ENCODE measurements at places on chromosomes 6 and 20.

DNA sequence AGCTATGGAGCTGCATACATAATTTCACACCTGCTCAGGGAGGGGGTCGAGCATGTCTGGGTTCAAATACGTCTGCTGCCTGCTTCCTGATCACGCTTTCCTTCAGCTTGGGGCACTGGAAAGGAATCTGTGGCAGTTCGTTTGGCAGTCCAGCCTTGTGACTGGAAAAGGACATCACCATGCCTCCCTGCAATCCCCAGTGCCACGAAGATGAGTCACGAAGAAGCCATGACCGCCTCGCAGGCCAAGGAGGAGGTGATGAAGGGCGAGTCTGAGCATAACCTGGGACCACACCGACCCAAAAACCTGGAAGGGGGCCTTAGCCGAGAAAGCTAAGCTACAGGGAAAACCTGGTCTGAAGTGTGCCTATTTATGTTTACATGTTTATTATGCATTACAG, 13.1 kb downstream of the JAG1 start:
- no peak for DNase-seq

DNA sequence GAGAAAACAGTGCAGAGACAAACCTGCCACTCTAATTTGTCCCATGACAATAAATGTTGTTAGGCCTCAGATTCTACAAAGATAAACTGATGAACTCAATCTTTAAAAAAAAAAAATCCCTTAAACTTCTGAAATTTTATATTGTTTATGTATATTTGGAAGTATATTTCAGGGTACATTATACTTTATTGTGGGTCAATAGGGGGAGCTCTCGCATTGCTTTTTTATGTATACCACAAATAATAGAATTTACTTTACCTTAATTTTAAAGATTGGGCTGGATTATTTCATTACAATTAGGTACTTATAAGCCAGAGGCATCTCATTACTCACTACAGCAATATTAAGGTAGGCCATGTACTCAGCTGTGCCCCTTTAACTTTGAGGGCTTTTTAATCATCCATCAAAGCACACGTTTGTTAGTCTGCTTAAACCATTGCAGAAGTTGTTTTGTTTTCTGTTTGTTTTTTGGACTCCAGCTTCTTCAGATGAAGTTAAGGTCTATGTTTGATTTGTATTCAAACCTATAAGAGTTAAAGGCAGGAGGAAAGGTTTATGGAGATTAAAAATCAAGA, 56.3 kb upstream of the EYA4 start:
- no peak for DNase-seq

DNA sequence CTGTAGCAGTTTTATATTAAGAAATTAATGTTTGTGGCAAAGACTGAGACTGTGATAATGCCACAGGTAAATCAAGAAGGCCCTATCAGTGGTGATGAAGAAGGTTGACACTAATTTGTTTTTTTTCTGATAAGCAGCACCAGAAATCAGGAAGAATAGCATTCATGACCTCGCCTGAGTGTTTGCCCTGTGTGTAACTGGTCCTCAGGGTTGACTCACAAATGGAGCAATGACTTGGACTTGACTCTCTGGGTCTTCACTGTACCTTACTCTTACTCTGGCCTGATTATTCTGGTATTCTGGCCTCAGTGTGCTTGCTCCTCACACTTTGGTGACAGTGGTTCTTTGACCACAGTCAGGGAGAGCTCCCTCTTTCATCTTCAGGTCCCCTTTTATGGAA, 243.9 kb downstream of the HAO1 start:
- no peak for DNase-seq

DNA sequence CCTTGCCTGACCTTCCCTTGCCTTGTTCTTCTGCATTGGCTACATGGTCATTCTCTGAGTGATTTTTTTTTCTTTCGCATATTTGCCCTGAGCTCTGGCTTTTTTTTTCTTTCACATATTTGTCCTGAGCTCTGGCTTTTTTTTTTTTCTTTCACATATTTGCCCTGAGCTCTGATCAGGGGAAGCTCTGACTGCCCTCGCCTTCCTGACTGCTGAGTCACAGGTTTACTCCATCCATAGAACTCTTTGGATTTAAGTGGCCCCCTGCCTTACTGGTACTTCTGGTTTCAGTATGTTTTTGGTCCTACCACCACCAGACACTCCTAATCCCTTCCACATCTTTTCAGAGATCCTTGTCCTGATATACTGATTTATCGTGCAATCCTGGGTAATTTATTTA, 201.1 kb downstream of the OGFRL1 start:
- DNase-seq: no peak

GRCh38 chr20:40291493-40292135, 397.4 kb downstream of the MAFB start:
- DNase-seq: no peak

- DNase-seq: no peak
Measured at GRCh38 chr20:8421981-8422380, 289.9 kb downstream of the PLCB1 start.

DNA sequence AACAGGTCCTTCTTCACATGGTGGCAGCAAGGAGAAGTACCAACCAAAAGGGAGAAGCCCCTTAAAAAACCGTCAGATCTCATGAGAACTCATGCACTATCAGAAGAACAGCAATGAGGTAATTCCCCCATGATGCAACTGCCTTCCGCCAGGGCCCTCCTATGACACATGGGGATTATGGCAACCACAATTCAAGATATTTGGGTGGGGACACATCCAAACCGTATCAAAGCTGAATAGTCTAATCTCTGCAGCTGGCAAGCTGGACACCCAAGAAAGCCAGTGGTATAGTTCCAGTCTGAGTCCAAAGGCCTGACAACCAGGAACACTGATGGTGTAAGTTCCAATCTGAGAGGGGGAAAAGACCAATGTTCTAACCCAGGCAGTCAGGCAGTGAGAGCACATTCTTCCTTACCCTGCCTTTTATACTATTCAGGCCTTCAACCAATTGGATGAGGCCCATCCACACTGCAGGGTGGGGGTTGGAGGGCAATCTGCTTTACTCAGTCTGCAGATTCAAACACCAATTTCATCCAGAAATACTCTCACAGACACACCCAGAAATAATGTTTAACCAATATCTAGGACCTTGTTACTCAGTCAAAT, 17.9 kb upstream of the CNKSR3 start:
- no peak for DNase-seq

DNA sequence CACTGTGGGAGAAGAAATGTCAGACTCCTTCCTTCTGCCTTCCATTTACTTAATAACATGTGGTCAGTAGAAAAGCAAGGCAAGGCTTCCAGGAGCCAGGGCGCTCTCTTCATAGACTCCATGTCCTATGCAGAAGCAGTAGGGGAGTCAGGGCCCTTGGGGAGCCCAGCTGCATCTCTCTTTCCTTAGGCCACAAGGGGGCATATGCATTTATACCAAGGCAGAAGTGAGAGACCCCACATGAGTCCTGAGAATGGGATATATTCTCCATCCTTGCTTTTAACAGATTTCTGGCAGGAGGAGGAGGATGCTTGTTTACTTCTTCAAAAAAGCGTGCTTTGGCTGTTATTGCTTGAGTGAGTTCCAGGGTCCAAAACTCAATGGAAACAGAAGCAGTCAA, 198.5 kb downstream of the HIVEP2 start:
- peak; percentile 25 for DNase-seq

- DNase-seq: no peak
Measured at GRCh38 chr6:147961481-147962141, 381.0 kb upstream of the SASH1 start.

DNA sequence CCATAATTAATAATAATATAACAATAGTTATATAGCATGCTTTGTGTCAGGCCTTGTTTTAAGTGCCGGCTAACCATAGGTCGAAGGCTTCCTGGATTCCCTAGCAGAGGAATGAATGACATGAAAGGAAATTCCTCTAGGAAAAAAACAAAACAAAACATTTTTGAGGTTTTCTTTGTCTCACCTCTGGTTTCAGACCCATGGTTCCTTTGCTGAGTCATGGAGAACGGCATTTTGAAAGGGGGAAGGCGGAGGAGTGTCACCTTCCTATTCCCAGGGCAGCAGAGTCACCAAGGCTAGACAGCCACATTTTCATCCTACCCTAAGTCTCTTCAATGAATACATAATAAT, 25.3 kb upstream of the CCND3 start:
- no peak for DNase-seq

DNA sequence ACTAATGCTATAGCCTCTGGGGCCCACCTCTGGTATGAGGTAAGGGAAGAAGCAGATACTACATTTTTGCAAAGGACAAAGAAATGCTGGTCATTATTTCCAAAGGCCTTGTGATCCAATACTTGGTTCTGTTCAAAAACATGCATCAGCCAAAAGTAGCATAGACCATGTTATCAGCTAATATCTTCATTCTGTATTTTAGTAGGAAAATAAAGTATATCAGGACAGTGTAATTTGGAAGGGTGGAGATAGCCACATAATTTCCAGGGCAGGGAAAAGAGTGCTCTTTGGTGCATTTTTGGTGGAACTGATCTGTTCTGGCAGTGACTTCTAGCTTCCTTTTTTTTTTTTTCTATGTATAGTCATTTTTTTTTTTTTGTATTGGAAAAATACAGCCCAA, 258.0 kb upstream of the SOX4 start:
- no peak for DNase-seq

DNA sequence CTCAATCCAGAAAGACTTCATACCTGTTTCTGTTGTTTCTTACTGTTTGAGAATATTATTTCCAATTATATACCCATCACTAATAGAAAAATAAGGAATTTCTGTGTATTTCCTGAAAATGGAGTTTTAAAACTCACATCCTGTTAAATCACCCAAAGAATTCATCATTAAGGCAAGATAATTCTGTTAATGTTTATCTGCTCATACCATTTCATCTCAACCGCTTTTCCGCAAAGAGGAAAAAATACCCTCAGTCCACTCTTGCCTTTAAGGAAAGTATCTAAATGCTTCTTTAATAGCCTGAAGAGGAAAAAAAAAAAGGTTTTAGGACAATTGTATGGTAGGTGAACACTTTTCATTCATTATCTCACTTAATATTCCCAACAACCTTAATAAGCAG, 7.3 kb downstream of the TPMT start:
- DNase-seq: no peak

GRCh38 chr6:116866281-116866871, 10.7 kb upstream of the RFX6 start:
- DNase-seq: no peak

GRCh38 chr6:43943099-43943766, 173.2 kb downstream of the VEGFA start:
- no peak for DNase-seq

GRCh38 chr6:43795421-43795820, 25.4 kb downstream of the VEGFA start:
- DNase-seq: no peak

GRCh38 chr6:18477301-18477941, 90.3 kb downstream of the RNF144B start:
- DNase-seq: no peak

DNA sequence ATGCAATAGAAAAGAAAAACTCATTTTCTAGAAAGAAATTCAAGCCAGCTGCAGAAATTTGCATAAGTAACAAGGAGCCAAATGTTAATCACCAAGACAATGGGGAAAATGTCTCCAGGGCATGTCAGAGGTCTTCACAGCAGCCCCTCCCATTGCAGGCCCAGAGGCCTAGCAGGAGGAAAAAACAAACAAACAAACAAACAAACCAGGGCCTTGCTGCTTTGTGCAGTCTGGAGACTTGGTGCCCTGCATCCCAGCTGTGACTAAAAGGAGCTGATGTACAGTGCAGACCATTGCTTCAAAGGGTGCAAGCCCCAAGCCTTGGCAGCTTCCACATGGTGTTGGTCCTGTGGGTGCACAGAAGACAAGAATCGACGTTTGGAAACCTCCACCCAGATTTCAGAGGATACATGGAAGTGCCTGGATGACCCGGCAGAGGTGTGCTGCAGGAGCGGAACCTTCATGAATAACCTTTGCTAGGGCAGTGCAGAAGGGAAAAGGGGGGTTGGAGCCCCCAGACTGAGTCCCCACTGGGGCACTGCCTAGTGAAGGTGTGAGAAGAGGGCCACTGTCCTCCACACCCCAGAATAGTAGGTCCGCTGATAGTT, 110.9 kb upstream of the AKAP12 start:
- no peak for DNase-seq

DNA sequence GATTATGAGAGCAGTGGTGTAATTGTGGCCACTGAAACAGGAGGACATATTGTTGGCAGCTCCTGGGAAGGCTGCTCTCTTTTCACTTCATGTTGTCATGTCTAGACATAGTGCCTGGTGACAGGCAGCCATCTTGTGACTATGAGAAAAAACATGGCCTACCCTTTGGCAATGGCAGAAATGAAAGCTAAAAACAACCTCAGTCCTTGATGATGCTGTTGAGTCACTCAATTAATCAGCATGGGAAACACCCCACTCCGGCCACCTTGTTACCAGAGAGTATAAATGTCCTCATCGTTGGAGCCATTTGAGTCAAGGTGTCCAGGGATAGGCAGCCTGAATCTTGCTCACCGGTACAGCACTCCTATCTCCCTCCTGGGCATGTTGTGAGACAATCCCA, 31.2 kb upstream of the HMGA1 start:
- DNase-seq: no peak

GRCh38 chr6:38584731-38585130, 55.0 kb downstream of the BTBD9 start:
- no peak for DNase-seq

GRCh38 chr6:135875446-135875845, 23.9 kb downstream of the PDE7B start:
- no peak for DNase-seq

DNA sequence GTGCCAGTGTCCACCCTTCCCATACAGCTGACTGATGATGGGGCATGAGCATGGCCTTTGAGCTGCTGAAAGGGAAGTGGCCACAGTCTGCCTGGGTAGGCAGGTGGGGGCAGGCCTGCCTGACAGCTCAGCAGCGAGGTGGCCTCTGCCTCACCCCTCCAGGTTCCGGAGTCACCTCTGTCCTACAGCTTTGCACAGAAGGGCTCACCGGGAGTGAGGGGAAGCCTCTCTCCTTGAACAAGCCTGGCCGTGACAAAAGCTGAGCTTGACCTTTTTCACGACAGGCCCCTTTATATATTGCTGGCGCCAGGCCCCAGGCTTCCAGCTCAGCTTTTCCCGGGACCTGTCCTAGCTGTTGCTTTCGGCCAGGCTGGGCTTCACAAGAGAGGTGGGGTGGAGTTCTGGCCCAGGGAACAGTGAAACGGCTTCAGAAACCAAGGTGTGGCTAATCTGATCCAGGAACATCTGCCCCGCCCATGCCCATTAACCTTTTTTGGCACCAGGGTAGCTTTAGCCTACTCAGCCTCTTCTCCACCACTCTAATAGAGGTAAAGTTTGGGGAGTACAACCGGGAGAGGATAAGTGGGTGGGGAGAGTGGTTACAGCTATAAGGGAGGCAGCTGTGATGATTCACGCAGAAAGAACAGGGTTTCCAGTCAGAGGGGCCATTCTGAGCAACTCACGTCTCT, 42.9 kb downstream of the C6orf132 start:
- DNase-seq: no peak

DNA sequence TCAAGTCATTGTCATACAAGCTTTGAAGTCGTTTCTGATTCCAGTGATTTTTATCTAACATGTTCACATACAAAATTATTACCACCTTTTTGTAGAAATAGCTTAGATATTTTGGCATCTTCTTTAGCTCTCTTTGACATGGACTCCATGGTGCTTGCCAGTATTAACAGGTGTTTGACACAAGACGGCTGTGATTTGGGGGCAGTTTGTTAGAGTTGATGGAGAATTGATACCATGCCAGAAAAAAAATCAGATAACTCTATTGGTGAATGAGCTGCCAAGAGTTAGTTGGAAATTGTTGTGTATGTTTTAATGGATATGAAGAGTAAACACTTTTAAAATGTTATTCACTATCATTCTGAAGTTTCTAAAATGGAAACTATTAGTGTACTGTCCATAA, 146.6 kb upstream of the LAMP5 start:
- no peak for DNase-seq

GRCh38 chr6:56050530-56051201, 175.3 kb upstream of the BMP5 start:
- DNase-seq: no peak

- no peak for DNase-seq
Measured at GRCh38 chr20:21344206-21344900, 41.2 kb downstream of the XRN2 start.
